NCI-H146 (cell line): ENCODE measurements at places on chromosomes 5 and 9.

- DNase-seq: no peak
Measured at GRCh38 chr5:138346889-138347288, 5.6 kb upstream of the KDM3B start.

GRCh38 chr5:144463481-144464223 is 293.0 kb downstream of the KCTD16 start:
- DNase-seq: no peak

DNA sequence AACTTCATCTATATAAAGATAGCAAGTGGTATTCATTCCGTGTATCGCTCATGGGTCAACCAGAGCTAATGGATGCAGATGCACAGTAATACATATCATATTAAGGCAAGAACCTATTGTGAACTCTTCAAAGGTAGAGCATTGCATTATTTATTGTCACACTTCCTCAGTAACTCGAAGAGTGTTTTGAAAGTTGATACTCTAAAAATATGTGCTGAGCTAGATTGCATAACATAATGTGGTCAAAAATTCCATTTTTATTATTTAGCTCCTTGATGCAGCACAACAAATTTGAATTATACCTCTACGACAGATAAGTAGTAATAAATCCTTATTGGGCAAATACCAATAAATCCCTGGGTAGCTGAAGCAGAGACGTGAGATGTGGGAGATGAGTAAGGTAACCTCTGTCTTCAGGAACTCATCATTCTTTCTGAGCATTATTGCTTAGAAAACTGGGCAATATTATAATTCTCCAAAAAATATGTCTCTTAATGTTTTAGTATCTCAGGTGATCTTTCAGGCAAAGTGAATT is 70.3 kb downstream of the CDH18 start:
- DNase-seq: no peak

DNA sequence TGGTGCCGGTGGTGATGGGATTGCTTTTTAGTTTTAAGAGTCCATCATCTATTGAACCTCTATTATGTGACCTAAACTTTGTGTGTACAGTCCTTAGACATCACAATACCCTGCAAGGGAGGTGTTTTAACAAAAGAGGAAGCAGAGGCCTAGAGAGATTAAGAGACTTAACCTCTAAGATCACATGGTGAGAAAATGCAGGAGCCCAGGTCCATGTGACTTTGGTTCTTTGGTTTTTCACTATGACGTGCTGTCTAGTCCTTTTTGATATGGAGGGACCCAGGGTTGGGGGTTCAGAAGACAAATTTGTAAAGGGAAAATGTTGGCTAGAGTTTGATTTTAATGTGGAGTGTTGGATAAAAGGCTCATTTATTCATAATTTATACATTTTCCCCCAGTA is 34.1 kb upstream of the TRMT10B start:
- DNase-seq: no peak

DNA sequence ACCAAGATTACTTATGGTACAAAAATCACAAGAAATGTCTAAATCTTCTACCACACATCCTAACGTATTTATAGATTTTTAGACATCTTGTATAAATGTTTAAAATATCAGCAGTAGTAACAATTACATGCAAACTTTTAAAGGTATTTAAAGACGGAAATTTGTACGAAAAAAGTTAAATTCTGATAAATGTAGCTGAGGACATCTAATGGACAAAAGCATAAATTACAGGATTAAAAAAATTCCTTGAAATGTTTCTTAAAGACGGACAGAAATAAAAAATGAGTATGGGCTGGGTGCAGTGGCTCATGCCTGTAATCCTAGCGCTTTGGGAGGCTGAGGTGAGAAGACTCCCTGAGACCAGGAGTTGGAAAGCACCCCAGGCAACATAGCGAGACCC is 15.8 kb downstream of the ERCC8 start:
- DNase-seq: no peak

DNA sequence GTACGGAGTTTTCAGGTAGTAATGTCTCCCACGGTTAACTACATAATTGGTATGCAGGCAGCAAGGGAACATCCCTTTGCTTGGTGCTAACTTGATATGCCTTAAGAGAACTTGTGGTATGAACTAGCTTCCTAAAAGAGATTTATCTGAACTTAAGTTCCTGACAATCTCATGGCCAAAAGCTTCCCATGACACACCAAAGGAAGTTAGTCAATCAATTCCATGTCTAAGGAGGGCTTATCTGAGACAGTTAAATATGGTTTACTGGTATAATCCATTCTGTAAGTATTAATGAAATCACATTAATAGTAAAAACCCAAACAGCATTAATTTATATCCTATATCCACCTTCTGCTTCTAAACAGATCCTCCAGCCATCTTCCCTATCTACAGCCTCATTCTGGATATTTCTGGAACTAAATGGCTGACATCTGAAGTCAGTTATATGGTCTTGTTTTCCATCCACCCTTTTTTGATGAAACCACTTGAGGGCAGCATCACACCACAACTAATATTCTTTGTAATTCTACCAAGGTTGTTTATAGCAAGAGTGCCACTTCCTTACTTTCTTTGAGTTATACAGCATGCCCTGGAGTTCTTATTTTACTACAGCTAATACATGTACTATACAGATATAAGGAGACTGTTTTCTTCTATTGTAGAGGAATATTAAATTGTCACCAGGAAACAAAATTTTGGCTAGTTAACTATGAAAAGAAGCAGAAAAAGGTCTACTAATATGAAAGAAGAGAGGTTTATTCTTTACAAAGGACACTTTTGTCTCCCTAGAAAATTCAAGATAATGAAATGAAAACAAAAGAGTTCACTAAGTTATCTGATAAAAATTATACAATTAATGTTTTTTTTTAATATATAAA is 34.7 kb downstream of the SHOC1 start:
- peak; percentile 35 for DNase-seq

GRCh38 chr5:153885141-153885540 is 153.6 kb downstream of the FAM114A2 start:
- no peak for DNase-seq

DNA sequence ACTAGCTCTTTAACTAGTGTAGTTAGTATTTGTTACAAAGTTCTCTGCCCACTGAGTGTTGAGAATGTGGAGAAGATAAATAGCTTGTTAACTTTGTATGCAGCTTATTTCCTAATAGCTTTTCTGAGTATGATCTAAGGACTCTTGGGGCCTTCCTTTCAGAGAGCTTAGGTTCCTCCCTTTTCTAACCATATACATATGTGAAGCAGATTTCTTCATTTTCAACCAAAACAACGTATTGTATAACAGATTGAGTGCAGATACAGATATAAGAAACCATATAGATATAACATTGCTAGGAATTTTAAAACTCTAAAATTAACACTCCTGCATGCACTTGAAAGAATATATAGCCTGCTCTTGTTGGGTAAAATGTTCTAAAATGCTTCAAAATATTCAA is 70.4 kb downstream of the SCAMP1 start:
- DNase-seq: no peak

DNA sequence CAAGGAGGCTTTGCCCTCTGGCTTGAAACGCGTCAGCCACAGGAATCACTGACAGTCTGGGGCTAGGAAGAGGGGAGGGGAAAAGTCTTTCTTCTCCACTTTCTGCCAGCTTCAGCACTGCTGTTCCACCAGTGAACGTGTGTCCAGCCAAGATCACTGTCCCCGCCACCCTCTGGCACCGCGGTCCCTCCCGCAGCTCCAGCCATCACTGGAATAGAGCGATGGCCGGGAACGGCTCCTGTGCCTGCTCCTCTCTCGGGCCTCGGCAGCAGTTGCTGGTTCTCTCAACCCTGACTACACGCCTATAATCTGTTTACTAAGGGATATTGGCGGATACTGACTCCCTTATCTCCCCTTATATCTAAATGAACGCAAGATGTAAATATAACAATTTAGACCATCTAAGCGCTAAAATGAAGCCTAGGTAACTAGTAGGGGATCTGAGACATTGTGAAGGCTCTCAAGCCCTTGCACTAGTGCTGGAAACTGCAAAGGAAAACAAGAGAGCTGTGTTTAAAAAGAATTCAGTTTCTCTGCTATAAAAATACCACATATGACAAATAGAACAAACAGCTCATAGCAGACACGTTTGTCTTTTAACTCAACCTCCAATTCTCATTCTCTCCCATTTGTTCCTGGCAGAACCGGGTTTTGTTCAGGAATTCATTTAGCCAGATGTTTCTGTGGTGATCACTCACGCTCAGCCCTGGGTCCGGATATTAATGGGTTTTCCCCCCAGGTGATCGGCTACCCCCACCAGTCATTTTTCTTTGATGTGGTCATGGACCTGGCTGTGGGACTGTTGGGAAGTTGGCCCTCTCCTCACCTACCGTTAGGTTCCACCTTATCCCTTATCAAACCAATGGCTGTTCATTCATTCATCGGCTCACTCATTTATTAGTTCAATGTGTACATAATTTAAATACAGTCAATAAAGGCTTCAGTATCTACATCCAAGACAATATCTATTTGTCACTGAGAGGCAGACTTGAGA is 149.8 kb downstream of the MED10 start:
- no peak for DNase-seq

DNA sequence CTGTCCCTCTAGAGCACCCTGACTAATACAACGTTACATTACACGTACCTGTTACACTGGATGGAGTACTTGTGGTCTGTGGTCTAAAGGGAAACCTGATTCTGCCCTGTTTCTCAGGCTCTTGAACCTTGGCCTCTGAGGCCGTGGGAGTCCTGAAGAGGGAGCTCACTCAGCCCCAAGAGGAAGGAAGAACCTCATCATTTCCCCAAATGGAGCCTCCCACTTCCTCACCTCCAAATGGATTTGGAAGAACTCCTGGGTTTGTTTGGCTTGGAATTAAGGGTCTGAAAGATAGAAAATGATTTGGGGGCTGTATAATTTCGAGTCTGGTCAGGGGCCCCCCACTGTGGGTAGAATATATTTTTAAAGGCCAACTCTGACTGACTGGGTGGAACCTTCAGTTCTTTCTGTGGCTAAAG is 200.2 kb downstream of the SEMA6A start:
- DNase-seq: no peak

GRCh38 chr5:83864652-83865051 is 144.0 kb upstream of the HAPLN1 start:
- DNase-seq: no peak

GRCh38 chr5:144460600-144460999 is 289.9 kb downstream of the KCTD16 start:
- peak; percentile 55 for DNase-seq

- peak; percentile 3 for DNase-seq
Measured at GRCh38 chr5:153827397-153827796, 211.3 kb downstream of the FAM114A2 start.

DNA sequence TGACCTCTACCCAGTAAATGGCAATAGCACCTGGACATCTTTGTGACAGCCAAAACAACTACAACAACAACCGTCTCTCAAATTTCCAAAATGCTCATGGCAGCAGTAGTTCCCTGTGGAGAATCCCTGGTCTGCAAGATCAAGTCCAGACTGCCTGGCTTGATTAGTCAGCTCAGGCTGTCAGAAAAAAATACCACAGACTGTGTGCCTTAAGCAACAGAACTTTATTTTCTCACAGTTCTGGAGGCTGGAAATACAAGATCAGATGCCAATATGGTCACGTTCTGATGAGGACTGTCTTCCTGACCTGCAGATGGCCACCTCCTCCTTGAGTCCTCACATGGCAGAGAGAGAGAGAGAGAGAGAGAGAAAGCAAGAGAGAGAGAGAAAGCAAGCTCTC is 52.3 kb upstream of the MOCS2 start:
- DNase-seq: no peak

DNA sequence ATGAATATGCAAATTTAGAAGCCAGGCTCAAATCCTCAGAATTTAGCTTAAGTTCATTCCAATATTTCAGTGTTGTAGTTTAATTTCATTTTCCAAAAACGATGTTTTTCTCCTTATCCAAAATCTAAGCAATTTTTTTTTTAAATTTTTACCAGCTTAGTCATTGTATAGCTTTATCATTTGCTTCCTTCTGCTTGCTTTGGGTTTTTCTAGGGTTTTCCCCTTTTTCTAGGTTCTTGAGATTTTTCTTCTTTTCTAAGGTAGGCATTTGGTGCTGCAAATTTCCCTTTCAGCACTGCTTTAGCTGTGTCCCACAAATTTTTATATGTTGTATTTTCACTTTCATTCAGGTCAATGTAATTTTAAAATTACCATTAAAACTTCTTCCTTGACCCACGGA is 34.4 kb upstream of the CCDC112 start:
- DNase-seq: no peak

- DNase-seq: no peak
Measured at GRCh38 chr9:107180206-107180605, 102.9 kb upstream of the RAD23B start.

- no peak for DNase-seq
Measured at GRCh38 chr5:90939211-90939610, 380.6 kb downstream of the ADGRV1 start.

GRCh38 chr5:124742983-124743601 is 3.3 kb downstream of the ZNF608 start:
- DNase-seq: no peak

DNA sequence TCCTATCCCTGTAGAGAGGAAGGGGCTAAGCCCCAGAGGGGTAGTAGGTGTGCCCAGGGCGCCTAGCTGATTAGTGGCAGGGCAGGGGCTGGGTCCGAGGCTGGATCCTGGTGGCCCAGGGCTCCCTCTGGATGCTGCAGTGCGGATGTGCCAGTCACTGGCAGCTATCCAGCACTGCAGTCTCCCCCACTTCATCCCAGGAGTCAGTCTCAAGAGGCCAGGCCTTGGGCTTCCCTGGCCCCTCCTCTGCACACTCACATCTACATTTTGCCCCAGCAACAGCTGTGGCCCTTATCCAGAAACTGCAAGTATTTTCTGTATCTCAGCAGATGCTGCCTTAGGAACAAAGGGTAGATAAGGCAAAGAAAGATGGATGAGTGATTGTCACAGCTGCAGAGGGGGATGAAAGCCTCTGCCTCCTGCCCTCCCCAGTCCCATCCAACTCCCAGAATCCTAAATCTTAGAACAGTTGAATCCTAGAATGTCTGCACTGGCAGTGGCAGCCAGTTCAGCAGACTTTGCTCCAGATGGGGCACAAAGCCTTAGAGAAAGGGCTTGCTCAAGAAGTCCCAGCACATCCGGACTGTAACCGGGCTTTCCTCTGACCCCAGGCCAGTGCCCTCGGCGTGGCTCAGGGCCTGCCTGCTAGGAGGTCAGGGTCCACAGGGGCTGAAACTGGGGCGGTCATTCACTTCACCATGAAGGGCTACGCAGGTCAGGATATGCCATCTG is 1.6 kb downstream of the ANXA6 start:
- no peak for DNase-seq
